ENCODE measurements at places on chromosomes 5 and 9.
A peak's percentile ranks its signal among the peaks of the same experiment; 100 is the strongest.

DNA sequence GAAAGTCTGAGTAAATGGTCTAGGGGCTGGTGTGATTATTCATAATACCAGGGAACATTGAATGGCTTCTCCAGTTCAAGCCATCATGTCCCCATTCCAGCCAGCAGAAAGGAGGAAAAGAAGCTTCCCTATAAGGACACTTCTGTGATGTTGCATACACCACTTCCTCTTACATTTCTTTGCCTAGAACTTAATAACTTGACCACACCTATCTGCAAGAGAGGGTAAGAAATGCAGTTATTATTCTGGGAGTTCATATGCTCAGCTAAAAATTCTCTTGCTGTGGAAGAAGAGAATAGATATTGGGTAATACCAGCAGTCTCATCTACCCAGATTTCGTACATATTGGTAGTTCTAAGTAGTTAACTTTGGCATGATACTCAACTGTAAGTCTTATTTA lies 166.1 kb downstream of the SLC28A3 start:
- no peak for DNase-seq

DNA sequence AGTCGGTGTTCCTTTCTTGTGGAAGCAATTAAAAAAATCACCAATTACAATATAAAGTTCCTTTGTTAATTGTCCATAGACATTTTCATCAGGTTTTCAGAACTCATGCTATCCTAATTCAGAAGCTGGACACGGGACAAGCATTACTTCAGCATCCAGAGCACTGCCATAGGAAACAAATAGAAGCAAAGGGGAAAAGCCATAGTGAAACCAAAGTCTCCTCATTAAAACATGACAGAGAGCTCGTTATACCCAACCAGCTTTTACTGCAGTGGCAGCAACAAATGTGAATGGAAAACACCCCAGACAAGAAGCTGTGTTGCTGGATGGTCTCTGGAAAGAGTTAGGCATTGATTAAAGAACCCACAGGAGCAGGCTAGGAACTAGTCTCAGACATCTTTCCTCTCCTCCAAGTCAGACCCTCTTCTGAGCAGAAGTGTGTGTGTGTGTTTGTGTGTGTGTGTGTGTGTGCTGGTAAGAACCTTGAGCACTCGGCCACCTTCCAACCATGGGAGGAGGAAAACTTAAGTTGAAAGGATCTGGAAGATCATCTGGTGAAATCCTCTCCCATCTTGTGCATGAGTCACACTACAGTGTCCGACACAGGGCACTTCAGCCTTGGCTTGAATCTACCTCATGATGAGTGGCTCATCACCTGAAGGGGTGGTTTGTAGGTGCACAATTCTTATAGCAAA lies 162.6 kb upstream of the ADAMTS16 start:
- no peak for DNase-seq

DNA sequence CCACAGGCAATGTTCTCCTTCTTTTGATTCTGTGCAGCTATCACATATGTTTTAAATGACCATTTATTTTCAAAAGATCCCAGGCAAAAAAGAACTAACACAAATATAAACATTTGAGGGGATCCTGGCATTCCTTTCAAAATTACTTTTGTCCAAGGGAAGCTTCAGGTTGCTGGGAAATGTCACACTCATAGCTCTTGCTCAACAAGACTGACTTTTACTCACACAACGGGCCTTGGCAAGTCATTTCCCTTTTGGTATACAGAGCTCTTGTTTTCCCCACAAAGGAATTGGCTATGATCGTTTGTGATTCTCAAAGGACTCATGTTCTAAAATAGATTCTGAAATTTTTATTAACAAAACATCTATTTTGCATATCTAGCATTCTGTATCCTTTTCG lies 4.5 kb upstream of the PALM2AKAP2 start:
- DNase-seq = no peak

- DNase-seq = no peak
Observed at GRCh38 chr9:36928210-36928609, 105.9 kb downstream of the PAX5 start.

GRCh38 chr5:136430081-136430480 lies 64.7 kb upstream of the TRPC7 start:
- DNase-seq = no peak

DNA sequence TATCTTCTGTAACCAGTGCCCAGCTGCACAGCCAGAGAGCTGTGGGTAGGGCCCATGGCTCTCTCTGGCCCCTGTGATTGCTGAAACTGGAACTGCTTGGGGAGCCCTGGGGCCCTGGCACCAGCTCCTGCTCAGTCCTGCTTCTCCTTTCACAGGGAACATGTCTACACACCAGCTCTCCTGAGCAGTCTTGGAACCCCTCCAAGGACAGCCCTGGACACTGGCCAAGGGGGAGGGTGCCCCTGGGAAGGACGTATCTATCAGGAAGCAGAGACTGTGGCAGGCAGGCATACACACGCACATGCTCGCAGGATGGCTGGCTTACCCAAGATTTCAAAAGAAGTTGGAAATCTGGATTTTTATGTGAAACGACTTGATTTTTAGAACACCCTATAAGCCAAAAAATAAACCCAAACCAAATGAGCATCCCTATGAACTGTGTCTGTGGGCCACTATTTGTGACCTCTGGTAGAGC lies 8.8 kb upstream of the TRAF1 start:
- DNase-seq = peak; percentile 96

DNA sequence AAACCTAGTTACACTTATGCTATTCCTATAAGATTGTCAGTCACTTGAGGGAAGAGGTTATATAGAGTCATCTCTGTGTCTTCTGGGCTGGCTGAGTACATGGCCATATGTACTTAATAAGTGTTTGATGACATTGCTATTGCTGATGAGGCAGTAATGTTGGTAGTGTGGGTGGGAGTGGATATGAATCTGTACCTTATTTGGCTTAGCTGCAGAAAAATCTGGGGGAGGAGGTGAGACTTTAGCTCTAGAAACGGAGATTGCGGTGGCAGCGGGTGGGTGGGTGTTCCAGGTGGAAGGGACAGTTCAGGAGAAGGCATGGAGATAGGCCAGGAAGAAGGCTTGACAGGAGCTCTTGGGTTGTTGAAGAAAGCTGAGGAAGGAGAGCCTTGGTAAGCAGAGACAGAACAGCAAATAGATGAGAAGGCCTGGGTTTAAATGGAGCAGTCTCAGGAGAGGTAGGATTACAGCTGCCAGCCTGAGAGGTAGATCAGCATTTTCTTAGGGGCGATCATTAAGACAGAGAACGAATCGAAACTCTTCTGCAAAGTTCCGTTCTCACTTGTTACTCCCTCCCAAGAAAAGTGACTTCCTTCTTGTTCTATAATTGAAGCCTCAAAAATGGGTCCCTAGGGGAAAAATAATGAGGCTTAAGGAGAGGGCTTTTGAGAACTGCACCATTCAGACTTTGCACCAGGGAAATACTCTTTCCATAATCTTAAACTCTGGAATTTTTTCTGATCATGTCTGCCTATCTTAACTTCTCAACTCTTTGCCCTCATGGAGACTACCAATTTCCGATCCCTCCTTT lies 160.5 kb downstream of the UNC13B start:
- no peak for DNase-seq

DNA sequence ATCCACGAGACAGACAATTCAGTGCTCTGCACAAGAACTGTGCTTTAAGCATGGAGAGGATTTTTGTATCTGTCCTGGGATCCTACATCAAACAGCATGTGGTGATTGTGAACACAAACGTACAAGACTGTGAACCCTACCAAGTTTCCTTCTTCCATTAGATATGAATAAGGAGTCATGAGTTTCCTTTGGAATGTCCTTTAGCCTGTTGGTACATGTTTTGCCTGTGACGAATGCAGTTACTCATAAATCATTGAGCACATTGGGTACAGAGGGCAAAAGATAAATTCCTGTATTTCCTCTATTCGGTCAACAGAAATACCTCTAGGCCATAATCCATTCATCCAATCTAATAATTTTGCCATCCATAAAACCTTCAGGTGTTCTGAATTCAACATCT lies 61.5 kb downstream of the FXN start:
- no peak for DNase-seq

- DNase-seq = no peak
Observed at GRCh38 chr9:78296201-78296892, 578 bp upstream of the PSAT1 start.

DNA sequence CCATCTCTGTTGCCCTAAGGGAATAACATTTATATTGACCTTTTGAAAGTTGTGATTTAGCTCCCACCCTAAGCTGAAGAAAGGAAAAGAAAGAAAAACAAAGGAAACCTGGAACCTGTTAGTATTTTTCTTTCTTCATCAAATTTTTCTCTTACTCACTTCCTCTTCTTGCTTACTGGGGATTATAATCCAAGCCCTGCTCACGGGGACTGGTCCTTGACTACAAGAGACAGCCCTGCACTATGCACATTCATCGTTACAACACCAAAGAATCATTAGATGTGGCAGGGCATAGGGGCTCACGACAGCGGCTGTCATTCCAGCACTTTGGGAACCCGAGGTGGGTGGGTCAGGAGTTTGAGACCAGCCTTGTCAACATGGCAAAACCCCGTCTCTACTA lies 37.8 kb upstream of the LPAR1 start:
- DNase-seq = no peak

DNA sequence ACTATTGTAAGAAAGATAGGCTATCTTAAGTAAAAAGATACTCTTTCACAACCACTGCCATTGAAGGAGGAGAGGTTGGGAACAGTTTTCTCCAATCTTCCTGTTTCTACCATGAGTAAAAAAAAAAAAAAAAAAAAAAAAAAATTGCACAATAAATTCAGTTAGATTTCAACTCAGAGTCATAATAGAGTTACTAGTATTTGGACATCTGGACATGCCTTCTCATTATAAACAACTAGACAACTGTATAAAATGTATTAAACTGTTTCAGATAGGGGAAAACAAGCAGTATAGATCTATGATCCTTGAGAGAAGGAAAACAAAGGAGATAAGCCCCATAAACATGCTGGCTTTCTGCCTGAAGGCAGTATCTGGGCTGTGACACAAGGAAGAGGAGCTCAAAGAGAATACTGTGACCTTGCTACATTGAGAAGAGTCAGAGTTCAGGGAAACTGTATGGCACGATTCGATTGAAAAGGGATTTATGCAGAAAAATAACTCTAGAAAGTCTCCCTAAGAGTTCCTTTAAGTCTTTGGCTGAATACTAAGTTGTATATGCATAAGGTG lies 249.2 kb upstream of the POU5F2 start:
- DNase-seq = peak; percentile 1

DNA sequence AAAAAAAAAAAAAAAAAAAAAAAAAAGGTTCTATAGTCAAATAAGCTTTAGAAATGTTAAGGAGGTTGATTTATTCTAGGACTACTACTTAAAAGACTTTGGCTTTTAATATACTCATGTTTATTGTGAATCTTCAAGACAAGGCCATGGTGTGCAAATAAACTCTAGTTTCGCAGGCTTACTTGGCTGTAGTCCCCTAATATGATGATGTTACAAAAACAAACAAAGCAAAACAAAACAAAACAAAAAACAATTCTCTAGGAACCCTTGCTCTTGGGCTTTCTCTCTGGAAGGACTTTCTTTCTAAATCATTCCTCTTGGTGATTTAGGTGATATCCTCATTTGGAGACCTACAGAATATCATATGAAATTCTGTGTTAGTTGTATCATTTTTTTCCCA lies 172.0 kb downstream of the GDNF start:
- no peak for DNase-seq

GRCh38 chr9:131473198-131473885 lies 29.4 kb upstream of the POMT1 start:
- no peak for DNase-seq

DNA sequence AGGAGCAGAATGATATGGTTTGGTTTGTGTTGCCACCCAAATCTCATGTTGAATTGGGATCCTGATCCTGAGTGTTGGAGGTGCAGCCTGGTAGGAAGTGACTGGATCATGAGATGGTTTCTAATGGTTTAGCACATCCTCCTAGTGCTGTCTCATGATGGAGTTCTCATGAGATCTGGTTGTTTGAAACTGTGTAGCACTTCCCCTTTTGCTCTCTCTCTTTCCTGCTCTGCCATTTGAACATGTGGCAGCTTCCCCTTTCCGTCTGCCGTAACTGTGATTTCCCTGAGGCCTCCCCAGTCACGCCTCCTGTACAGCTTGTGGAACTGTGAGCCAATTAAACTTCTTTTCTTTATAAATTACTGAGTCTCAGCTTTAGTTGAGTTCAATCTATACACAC lies 756.8 kb upstream of the CDH6 start:
- DNase-seq = no peak

DNA sequence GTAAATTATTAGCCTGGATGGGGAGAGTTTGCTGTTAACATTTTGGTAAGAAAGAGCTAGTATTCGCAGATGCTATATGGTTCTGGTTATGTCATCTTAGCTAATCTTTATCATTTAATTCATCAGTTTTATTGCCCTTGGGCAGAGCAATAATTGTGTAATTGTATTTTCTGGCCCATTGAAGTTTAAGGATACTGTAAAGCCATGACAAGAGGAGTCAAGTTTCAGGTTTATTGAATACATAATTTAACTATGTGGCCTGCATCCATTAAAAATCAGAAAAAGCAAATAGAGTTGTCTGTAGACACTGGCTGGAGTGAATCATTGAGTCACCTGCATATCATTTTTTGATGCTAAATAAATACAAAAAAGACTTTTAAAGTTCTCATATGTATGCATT lies 255.8 kb downstream of the PRELID2 start:
- DNase-seq = no peak

Measured in dermis microvascular lymphatic vessel endothelial cell (primary cell).